Activated gamma-delta T cell treated with Interleukin-2 at 50 U/mL for 16 hours (primary cell): ENCODE measurements at places on chromosomes 7 and 10.

DNA sequence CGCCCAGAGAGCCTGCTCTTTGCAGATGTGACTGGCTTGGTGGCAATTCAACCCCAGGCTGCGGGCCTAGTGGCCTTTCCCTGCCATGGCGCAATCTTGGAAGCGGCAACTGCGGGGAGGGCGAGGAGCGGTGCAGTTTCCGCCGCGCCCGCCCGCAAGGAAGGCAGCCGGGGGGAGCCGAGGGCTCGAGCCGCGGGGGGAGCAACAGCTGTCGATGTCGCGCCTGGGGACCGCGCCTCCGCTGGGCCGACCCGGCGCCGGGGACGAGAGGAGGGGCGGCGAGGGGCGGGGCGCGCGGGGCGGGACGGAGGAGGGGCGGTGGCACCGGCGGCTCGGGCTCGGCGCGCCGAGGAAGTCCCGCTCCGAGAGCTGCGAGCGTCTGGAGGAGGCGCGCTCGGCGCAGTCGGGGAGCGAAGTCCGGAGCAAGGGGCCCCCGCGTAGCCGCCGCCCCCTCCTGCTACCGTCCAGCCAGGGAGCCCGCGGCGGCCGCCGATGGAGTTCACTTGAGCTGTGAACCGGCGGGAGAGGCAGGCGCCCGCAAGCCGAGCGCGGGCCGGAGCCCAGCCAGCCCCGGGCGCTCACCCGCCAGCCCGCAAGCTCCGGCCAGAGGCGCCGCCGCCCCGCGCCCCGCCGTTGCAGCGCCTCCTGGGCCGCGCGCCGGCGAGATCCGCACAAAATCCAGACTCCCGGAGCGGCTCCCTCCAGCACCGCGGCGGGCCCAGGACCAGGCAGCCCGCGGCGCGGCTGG lies 438.1 kb upstream of the GALNT17 start:
- peak; percentile 65 for DNase-seq

- DNase-seq: no peak
These were observed 30.5 kb upstream of the SLF2 start for GRCh38 chr10:100882252-100882651.

DNA sequence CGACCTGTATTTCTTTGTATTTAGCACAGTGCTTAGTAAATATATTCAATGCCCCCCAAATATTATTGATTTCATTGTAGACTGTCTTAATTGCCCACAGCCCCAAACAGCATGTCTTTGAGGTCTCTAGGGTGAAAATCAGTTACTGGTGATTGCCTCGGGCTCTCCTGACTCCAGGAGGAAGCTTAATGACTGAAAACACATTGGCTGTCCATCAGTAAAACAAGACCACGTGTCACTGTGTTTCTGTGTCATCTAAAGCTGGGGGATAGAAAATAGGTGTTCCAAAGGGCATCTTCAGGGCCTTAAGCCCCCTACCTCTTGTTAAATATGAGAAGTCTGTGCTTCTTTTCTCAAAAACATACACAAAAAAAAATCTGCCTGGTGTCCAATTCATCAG lies 67.9 kb downstream of the CACNA2D1 start:
- DNase-seq: no peak

DNA sequence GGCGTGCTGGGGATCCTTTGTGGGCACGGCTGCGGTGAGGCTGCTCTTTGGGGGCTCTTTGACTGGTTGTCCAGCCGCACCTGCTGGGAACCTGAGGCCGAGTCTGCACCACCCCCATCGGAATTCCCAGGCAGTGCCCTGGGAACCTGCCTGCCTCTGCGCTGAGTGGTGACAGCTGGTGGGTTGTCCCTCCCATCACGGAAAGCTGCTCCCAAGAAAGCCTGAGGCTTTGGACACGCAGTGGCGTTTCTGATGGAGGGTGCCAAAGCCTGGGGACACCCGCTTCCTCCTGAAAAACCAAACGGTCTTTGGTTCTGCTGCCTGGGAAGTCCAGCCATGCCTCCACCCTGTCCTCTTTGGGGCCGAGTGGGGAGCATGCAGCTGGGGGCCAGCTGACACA lies 21.4 kb upstream of the SHH start:
- DNase-seq: no peak

GRCh38 chr7:12431886-12432556 lies 28.4 kb upstream of the VWDE start:
- DNase-seq: no peak

- DNase-seq: no peak
These were observed 128.6 kb downstream of the MLLT10 start for GRCh38 chr10:21662635-21663034.

DNA sequence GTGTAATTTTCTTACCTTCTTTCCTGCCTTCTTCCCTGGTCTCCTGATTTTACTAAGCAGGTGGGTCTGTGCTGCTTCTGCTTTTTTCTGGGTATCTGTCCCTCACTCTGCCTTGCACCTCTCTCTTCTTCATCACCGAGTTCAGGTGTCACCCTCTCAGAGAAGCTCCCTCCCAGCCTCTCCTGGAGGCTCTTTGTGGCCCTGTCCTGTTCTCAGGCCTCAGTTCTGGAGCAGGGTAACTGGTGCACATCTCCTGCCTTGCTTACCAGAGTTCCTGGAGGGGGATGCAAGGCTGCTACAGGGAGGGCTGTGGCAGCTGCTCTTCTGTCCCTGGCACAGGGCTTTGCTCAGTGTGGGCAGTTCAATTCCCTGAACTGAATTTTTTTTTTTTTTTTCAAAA lies 66.1 kb downstream of the RBM33 start:
- DNase-seq: no peak

- DNase-seq: no peak
These were observed 2.0 kb downstream of the GARS1 start for GRCh38 chr7:30596721-30597120.

GRCh38 chr7:44110719-44111635 lies 6.8 kb downstream of the AEBP1 start:
- DNase-seq: no peak

- no peak for DNase-seq
These were observed 29.3 kb downstream of the HSPA12A start for GRCh38 chr10:116712989-116713543.

DNA sequence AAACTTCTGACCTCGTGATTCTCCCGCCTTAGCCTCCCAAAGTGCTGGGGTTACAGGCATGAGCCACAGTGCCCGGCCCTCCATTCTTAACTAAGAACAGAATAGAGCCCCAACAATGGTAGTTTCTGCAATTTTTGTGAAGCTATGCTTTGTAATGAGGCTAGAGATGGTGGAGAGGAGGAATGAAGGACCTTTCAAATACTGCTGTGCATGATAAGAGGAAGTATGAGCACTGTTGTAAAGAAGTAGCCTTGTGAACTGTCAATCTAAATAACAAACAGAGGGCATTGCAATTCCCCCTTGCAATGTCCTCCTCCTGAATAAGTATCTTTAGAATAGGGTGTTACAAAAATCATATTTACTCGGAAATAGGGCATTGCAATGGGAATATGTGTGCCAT lies 70.2 kb downstream of the EVX1 start:
- no peak for DNase-seq

GRCh38 chr10:86888585-86889381 lies 68.6 kb downstream of the MMRN2 start:
- DNase-seq: no peak

DNA sequence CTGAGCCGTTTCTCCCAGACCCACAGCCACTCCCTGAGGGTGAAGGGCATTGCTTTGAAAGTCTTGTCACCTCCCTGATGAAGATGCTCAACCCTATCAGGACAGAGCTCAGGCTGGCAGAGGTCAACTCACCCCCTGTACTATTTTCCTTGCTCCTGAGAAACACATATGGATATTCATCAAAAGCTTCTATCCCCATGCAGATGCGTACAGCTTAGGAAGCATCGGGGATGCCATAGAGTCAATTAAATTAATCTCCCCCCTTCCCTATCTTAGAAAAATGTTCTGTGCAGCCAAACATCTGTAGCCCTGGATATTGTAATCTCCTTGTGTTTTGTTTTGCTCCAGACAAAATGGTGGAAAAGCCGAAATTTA lies 67.2 kb downstream of the EMX2 start:
- DNase-seq: no peak

- no peak for DNase-seq
These were observed 223.5 kb downstream of the DNAJB6 start for GRCh38 chr7:157560258-157560654.

DNA sequence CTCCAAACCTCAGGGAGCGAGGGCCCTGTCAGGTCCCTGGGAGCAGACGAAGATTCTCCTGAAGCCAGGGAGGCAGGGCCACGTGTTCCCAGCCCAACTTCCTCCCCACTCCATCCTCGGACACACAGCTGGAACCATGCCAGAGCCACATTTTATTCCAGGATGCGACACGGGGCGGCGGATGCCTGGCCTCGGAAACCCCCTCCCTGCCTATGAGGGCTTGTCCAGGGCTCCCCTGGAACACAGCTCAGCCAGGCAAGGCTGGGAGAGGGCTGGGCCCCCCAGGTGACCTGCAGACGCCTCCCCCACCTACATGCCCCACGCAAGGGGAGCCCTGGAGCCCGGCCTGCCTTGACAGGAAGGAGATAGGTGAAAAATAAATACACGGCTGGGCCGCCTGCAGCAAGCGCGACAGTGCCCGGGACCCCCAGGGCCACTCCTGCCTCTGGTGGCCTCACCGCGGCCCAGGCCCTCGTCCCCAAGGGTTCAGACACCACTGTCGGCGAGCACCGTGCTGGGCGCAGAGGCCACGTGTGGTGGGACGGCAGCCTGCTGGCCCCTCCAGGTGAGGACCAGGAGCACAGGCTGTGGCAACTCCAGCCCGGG lies 21.5 kb downstream of the GET4 start:
- DNase-seq: no peak

DNA sequence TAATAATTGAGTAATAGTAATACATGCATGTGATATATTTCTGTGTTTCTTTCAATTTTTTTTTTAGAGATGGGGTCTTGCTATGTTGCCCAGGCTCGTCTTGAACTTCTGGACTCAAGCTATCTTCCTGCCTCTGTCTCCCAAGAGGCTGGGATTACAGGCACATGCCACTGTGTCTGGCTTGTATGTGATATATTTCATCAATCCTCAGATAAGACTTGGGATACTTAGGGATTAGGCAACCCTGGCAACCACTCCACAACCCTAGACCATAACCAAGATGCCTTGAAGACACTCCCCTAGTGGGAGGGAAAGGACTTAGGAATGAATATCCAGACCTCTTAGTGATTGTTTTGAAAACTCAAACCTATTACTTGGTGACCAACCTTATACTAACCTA lies 154.8 kb downstream of the CCDC3 start:
- DNase-seq: no peak

DNA sequence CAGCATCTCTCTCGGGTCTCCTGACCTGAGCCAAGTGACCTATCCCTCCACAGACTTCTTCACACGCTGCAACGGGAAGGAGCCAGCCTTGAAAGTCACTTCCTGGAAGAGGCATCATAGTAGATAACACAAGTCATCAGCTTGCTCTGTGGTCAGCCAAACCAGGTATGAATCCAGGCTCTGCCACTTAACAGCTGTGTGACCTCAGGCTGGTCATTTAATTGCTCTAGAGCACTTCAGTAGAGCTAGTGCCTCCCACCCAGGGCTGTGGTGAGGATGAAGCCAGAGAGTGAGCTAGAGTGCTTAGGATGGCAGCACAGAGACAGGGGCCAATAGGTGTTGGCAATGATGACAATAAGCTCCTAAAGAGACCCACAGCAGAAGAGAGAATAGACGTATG lies 247.7 kb upstream of the ZMIZ1 start:
- no peak for DNase-seq

- DNase-seq: no peak
These were observed 406 bp downstream of the ZP3 start for GRCh38 chr7:76425156-76425555.

DNA sequence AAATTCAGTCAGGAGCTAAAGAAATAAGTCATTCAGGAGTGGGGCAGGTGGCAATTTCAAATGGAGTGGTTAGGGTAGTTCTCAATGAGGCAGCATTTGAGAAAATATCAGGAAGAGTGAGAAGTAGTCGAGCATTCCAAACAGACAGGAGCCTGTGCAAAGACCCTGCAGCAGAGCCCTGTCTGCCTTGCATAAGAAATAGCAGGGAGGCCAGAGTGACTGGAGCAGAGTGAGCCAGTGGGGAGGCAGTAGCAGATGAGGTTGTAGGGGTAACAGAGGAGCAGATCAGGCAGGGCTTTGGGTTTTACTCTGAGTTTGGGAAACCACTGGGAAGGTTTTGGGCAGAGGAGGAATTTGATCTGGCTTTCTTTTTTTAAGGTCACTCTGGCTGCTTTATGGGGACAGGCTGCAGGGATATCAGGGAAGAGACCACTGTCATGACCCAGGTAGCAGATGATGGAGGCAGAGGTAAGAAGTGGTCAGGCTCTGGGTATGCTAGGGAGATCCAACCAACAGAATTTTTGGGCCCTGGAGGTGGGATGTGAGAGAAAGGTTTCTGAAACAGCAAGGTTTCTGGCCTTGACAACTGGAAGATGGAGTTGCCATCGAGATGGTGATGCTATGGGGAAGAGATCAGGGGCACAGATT lies 1.3 kb upstream of the BLVRA start:
- no peak for DNase-seq

DNA sequence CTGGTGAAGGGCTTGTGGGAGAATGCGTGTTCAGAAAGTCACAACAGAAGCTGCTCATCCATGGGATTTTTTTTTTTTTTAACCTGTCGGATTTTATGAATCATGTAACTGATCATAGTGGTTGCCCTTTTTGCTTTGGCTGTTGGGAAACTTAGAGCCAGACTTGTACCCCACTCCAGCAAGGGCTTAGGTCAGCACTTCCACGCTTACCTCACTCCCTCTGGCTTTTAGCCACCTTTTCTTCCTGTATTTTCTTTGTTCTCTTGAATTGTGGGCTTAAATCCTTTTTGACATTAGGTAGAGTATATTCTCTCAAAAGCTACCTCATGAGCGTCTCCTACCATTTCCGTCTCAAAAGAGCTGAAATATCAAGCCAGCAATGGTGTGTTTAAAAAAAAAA lies 113.6 kb upstream of the BTBD16 start:
- DNase-seq: no peak

DNA sequence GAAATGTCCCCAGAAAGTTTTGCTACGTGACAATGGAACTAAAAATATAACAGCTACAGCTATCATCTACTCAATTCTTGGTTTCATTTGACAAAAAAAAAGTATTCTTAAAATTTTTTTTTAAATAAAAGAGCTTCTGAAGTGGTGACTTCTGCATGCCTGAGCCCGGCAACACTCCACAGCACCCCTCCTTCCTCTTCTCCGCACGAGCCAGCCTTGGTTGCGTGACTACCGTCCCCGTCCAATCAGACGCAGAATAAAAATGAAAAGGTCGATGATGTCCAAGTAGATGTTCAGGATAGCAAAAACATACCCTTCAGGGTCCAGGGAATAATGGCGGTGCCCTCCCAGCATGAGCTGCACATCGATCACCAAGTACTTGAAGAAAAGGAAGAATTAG lies 34.5 kb upstream of the GATAD1 start:
- DNase-seq: no peak

GRCh38 chr10:14701466-14701865 lies 73.2 kb downstream of the FAM107B start:
- DNase-seq: no peak
